IPS DF 6.9 (cell line): ENCODE measurements at places on chromosomes 5 and 9.

DNA sequence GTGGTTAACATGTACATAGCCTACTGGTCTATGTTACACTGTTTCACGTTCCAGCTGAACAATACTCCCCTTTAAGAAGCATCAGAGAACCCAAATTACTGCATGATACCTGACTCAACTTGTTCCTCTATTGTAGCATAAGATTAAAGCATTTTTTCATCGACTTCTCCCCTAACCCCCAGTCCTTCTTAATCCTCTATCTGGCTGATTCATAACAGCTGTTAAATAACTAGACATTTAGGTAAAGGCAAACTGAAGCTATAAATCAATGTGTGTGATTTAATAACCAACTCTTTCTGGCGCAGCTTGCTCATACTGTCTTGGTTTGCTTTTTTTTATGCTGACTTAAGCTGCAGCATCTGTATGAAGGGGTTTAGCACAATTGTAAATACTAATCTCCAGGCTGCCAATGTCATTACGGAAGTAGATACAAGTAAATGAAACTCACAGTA is 94.2 kb upstream of the MTAP start:
- DNase-seq: no peak

GRCh38 chr9:38208206-38208901 is 139.3 kb upstream of the SHB start:
- no peak for DNase-seq

- DNase-seq: no peak
Measured at GRCh38 chr9:89536145-89536574, 38.2 kb upstream of the SEMA4D start.

DNA sequence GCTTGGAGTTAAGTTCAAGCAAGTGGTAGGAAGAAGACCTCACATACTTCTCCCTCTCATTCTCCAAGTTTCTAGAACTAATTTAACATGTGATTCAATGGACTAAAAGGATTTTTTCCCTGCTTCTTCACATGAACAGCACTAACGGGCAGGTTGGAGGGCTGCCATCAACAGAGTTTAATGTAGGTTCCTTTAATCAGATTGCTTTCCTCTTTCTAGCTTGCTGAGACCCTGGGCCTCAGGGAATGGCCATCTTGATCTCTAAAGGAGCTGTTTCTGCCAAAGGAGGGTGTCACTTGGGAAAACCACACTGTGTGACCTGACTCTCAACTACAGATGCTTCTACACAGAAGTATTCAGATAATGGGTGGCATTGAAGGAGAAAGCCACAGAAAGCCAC is 223.3 kb downstream of the PIK3R1 start:
- no peak for DNase-seq

- DNase-seq: no peak
Measured at GRCh38 chr9:83032065-83032625, 30.8 kb downstream of the RASEF start.

DNA sequence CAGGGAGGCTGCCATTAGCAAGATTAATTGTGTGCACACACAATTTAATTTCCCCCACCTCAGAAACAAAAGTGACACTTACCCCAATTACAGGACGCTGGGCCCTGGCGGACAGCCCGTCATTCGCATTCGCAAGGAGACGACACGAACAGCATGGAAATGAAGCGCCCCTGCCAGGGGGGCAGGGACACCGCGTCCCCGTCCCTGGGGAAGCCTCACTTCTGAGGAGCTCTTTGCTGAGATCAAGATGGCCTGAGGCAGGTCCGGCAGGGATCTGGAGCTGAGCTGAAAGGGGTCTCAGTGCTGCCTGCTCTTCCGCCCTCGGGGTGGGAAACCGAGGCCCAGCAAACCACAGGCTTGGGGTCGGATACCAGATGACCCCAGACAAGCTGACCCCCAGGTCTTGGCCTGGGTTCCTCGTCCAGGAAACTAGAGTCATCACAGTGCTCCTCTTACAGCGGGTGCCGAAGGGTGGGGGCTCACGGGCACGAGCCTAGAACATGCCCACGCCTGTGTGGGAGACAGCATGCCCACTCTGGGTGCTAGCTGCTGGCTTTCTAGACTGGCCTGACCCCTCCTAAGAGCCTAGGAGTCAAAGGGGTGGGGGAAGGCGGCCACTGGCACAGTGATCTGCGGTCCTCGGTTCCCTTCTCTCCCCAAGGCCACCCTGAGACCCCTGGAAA is 103.2 kb downstream of the VAV2 start:
- no peak for DNase-seq

DNA sequence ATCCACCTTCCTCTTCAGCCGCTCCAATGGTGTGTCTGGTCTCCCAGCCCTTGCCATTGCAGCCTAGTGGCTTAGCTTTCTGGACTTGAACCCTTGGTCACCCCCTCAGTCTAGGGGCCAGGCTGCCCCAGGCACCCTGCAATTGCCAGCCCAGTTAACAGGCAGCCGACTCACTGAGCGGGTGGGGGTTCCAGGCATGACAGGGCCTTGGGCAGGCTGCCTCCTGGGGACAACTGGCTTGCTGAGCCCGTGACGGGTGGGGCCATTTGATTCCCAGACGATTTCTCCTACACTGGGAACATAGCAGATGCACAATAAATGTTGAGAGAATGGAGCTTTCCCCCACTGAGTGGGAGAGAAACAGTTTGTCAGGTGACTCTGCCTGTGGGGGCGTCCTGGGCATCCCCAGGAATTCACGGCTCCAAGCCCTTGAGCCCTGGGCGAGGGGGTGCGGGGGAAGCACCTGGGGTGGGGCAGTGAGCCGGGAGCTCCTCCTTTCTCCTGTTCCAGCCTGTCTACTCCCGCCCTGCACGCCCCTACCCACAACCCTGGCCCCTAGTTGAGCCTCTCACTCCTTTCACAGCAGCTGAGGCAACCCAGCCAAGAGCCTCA is 12.6 kb upstream of the AQP7 start:
- DNase-seq: no peak

- DNase-seq: no peak
Measured at GRCh38 chr5:139457241-139457640, 5.3 kb downstream of the ECSCR start.

GRCh38 chr5:172186114-172186695 is 1.8 kb downstream of the STK10 start:
- DNase-seq: no peak
